ENCODE measurements at places on chromosomes 1 and 21.

- peak; percentile 98 for DNase-seq
Observed at GRCh38 chr1:22451702-22452480, at the start of gene ZBTB40. Gene ZBTB40, plus strand, starts transcription at chr1:22451851. Its CDS starts 38,098 bp downstream, at chr1:22489949.

DNA sequence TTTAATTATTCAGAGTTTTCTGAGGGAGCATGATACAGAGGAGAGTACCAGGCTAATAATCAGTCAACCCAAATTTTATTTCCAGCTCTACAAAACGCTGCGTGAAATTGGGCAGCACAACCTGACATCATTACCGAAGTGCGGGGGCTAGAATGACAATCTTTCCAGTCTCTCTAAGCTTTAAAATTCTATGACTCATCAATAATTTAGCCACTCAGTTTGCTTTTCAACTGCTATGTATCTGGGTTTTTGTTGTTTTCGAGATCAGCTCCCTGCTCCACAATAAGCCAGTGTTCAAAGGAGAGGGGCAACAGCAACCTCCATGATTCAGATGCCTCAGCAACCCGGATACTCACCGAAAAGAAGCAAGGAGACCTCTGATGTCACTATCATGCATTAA, 13.9 kb downstream of the SORT1 start:
- peak; percentile 58 for DNase-seq

- no peak for DNase-seq
Observed at GRCh38 chr21:45499970-45500577, 42.2 kb downstream of the SLC19A1 start.

GRCh38 chr1:164589961-164590507, 31.1 kb downstream of the PBX1 start:
- DNase-seq = no peak

DNA sequence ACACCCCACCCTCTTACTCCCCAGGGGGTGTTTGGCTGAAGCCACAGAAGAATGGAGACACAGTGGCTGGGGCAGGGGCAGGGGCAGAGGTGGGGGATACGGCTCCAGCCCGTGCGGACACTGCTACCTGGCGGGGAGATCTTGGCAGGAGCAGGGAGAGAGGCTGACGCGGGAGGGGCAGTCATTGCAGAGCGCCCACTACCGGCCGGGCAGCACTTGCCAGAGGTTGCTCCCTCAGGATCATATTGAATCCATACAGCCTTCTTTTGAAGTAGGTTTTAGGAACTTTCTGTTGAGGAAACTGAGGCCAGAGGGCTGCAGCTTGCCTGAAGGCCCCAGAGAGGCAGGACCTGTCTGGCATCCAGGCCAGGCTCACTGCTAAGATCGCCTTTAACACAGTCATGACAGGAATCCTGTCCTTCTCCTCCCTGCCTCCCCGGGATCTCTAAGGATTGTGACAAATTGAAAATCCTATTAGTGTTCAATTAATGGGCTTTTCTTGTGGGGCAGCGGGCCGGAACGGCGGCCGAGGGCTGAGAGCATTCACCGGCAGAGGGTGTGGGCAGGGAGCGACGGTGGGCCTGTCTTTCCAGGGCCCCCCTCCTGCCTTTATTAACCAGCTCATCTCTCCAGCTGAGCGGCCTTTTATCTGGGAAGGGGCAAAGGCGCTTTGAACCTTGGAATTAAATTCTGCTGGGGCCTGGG, 65.5 kb upstream of the WNT4 start:
- no peak for DNase-seq

GRCh38 chr1:27011976-27012563, 580 bp downstream of the TENT5B start:
- DNase-seq = no peak

DNA sequence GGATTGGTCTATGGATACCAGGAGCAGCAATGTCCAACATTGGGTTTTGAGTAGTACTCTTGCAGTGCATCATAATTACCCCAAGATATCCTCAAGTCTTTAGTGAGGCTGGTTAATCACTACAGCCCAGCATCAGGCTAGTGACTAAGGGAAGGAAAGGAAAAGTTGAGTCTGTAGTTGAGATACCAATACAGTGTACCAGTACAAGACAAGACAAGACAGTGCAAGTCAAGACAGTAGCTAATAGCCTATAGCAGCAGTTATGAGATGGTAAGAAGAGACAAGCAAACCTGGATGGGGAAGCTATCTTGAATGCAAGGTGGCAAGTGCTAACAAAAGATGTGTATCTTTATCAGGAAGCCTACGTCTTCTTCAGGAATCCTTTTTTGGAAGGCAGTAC, 13.3 kb upstream of the GNG12 start:
- DNase-seq = no peak

DNA sequence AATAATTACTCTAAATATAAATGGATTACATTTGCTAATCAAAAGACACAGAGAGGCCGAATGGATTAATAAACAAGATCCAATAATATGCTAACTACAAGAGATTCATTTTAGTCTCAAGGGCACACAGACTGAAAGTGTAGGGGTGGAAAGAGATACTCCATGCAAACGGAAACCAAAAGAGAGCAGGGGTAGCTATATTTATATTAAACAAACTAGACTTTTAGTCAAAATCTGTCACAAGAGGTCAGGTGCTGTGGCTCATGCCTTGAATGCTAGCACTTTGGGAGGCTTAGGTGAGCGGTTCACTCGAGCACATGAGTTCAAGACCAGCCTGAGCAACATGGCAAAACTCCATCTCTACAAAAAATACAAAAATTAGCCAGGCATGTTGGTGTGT, 33.6 kb upstream of the DISP1 start:
- DNase-seq = no peak

DNA sequence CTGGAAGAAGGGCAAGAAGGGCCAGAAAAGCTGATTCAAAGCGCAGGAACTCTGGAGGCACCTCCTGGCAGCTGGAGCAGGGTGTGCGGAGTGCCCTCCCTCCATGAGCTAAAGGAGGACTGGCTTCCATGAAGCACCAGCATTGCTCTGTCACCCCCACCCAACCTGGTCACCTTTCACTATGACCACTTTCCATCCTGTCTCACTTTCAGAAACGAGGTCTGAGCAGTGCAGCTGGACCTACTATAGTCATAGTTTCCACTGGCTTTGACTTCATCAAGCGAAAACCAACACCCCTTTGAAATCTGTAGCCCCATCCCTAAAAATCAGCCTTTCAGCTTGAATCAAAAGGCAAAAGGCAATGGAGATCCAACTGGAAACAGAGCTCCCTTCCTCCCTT, 84.8 kb upstream of the CACNA1E start:
- no peak for DNase-seq

GRCh38 chr1:39081271-39082009, 55.3 kb downstream of the NDUFS5 start:
- DNase-seq = peak; percentile 15

DNA sequence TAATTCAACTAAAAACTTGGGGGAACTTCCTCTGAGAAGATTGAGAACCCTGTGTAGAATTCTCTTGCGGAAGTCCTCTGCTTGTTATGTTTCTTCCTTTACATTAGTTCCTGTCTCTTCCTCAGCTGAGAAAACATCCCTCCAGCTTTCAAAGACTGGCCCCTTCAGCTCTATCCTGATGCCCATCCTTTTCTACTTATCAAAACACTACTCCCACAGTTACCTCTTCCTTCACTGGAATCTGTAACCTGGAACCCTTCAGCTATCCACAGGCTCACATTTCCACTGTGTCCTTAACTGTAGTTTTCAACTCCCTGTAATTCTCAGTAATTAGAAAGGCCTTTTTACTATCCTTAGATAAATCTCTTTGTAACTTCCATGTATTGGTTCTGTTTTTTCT, 6.0 kb upstream of the DEDD start:
- no peak for DNase-seq

GRCh38 chr1:101496109-101496508, 259.3 kb downstream of the S1PR1 start:
- no peak for DNase-seq

GRCh38 chr1:24111262-24111995, 506 bp downstream of the MYOM3 start:
- no peak for DNase-seq

GRCh38 chr21:36431252-36431651, 46.1 kb downstream of the CHAF1B start:
- no peak for DNase-seq

- DNase-seq = no peak
Observed at GRCh38 chr1:201427963-201428362, 6.4 kb upstream of the TNNI1 start.

- no peak for DNase-seq
Observed at GRCh38 chr1:172356620-172357019, 63.9 kb upstream of the C1orf105 start.

DNA sequence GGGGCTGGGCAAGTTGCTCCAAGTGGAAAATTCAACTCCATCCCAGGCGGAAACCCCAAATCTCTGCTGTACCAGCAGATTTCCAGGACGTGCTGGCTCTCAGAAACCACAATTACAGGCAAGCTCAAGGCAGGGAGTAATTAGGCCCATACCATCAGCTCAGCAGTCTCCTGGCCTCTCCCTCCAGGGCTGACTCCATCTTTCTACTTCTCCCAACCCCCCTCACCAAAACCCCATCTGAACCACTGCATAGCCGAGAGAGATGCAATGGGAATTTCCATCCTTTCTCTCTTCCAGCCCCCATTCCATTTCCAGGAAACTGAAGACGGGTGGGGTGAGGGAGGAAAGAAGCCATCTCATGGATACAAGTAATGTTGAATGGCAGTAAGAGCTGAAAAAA, 41.2 kb downstream of the ARHGEF11 start:
- DNase-seq = no peak

DNA sequence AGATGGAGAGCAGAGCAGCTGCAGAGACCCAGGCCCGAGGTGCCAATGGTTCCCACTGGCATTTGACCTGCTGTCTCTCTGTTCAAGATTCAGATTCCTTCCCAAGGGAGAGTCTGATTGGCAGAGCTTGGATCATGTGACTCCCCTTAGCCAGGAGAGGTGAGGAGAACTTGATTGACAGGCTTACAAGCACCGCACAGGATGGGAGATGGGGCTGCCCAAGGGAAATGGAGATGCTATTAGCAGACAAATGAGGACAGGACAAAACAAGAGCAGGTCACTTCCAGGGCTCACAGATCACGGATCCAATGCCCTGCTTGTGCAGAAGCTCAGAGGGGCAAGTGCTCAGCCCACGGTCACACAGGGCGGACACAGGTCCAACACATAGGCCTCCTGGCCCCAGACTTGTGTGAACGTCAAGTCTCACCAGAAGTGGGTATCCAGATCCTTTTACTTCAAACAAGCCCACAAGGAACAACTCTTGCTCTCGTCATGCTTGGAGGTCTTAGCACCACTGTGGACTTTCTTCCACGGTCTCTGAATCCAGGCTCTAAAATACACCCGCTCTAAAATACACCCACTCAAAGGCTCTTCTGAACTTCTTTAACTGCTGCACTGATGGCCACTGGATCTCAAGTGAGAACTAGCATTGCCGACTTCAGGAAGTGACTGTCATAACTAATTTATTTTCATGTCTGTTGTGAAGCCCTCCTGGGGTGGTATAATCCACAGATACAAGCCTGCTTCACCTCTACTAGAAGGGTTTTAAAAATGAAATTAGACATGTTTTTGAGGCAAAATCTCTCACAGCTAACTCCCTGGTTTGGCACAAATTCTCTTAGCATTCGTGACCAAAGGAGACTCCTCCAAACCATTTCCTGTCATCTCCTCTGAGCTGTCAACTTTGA, 274.9 kb downstream of the RRAGC start:
- no peak for DNase-seq

- DNase-seq = peak; percentile 79
Observed at GRCh38 chr1:179706339-179706941, 36.7 kb upstream of the FAM163A start.

- no peak for DNase-seq
Observed at GRCh38 chr1:224668984-224669383, 52.9 kb downstream of the CNIH3 start.

GRCh38 chr1:85689775-85690404, 18.3 kb downstream of the ZNHIT6 start:
- DNase-seq = no peak

- no peak for DNase-seq
Observed at GRCh38 chr1:209673631-209674417, 1.4 kb upstream of the G0S2 start.

- DNase-seq = no peak
Observed at GRCh38 chr1:190192627-190193026, 285.0 kb downstream of the BRINP3 start.

GRCh38 chr1:31182352-31182751, 57.3 kb downstream of the NKAIN1 start:
- peak; percentile 53 for DNase-seq

DNA sequence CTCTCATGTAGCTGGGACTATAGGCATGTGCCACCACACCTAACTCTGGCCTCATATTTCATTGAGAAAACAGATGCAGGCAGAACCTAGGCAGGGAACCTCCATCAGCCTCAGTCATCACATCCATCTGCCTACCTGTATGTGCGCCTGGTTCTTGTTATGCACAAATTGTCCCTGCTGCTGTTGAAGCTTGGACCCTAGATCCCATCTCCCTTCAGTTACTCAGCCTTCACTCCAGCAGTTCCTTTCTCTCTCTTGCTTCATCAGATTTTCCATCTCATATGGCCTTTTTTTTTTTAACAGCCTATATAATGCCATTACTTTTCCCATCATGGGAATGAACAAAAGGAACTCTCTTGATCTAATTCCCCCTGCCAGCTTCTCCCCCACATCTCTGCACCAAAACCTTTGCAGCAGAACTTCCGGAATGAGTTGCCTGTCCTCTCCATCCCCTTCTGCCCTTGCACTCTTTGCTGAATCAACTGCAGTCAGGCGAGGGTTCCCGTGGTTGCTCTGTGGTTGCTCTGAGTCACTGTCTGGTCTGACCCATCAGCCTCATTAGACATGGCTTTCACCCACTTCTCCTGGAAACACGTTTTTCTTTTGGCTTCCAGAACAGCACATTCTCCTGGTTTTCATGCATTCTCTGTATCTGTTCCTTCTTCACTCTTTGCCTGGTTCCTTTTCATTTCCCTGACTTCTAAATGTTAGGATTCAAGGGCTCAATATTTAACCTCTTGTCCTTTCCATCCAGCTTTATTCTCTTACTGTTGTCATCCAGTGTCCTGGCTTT, 41.5 kb downstream of the UBE4B start:
- DNase-seq = peak; percentile 74

DNA sequence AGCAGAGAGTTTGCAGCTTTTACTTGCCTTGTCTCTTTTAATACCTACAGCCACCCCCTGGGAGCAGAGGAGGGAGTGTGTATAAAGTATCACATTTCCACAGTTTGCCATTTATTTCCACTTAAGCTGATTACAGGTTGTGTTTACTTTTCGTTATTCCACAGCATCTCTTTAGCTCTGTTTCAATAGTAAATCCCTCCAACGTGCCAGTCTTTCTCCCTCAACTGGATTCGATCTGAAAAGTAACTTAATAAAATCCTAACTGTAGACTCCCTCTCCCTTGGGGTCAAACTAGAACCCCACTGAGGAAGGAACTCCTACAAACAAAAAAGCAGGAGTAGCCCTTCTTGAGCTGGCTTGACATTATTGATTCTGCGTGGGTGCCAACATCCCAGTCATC, 3.1 kb upstream of the FCGR2A start:
- DNase-seq = no peak

GRCh38 chr1:92940541-92940940, 20.7 kb downstream of the DIPK1A start:
- no peak for DNase-seq

- no peak for DNase-seq
Observed at GRCh38 chr1:244050014-244050834, 859 bp upstream of the ZBTB18 start.

- DNase-seq = no peak
Observed at GRCh38 chr1:62790716-62791115, 6.8 kb downstream of the ATG4C start.
